ENCODE measurements at places on chromosomes 1 and 21.

GRCh38 chr21:41426676-41427404 is 801 bp downstream of the MX1 start:
- peak; percentile 42 for DNase-seq

DNA sequence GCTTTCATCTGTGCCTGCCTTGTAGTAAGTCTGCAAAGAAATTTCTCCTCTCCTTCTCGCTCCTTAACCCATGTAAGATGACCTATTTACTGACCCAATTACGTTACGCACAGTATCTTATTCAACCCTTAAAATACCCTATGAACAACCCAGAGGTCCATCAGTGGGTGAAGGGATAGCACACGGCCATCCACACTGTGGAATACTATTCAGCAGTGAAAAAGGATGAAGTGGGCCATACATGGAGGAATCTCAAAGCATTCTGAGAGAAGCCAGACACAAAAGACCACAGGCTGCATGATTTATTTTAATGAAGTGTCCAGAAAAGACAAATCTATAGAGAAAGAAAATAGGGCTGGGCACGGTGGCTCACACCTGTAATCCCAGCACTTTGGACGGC is 23.8 kb upstream of the RSPO1 start:
- no peak for DNase-seq

DNA sequence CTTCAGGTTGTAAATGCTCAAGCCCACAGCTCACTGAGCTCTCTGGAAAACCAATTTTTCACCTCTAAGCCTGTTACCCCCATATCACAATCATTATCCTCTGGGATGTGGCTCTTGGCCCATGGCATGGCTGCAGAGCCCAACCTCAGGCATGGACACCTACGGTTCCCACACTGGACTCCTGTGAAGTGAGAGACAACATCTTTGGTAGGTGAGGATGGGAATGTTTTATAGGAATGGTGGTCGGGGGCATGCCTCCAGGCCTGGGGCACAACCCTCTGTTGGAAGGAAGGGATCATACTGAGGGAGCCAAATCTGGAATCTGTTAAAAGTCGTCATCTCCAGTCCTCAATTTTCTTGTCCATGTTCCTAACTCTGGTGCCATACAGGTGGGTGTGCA is 179.1 kb downstream of the FOXD2 start:
- no peak for DNase-seq

DNA sequence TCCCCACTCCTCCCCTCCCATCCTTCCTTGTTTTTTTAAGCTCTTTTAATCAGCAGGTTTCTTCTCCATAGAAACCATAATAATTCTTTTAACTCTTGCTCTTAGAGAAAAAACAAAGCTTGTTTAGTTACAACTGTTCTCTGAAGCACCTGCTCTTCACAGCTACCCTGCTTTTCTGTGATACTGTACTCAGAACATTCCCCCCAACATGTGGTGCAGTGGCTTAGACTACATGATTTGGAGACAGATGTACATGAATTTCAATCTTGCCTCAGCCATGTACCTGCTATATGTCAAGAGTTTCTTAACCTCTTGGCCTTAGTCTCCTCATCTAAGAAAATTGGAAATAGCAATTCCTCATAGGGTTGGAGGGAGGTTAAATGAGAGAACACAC is 33.5 kb downstream of the LAMC2 start:
- no peak for DNase-seq

DNA sequence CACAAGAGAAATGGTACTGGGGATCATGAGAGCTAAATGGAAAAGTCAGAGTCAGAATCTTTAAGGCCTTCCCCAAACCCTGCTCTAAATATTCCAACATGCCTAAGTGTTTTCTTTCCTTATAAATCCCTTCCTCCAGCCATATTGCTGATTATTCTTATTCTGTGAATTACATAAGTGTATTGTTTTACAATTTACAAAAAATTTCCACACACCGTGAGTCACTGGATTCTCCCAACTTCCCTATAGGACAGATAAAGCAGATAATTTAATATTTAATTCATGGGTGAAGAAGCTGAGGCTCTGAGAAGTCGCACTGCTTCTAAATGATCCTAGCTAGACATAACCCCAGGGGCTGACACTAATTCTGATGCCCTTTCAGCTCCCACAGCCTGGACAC is 243.3 kb upstream of the JUN start:
- no peak for DNase-seq

DNA sequence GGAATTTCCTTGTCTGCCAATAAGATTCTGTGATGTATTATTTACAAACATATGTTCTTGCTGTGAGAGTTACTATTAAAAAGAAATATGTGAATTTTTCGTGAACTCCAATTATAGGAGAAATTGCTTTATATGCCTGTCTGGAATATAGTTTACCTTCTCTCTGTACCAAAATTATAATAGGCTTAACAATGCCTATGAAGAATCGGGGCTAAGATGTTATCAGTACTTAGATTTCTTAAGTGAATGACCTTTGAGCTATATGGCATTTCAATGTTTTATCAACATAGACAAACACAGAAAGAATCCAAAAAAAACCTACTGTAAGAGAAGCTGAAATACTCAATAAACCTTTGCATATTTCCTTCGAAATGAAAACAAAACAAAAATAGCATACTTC is 323.1 kb upstream of the ADAMTS5 start:
- DNase-seq = no peak

DNA sequence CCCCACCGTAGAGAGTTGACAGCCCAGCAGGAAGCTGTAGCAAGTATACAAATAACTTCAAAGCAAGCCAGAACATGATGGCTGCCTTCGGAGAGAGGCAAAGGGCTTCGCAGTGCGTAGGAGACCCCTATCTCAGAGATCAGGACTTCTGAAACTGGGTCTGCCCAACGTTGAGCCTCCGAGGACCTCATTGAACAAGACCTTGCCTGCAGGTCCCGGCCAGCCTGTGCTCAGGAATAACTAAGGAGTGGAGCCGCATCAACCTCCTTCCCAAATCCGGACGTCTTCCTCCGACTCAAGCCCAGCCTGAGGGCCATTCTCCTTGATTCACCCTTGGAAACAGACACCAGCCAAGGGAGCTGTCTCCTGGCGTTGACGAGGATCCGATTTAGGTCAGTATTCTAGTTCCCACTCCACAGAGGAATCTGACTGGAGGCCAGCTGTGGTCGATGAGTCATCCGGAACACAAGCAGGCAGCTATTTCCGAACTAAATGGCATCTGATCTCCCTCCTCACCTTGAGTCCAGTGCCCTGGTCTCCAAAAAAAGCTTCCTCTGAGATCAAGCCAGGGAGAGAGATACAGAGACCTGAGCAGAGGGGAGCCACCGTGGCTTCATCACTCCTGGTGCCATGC is 166.5 kb upstream of the COA6 start:
- DNase-seq = no peak

DNA sequence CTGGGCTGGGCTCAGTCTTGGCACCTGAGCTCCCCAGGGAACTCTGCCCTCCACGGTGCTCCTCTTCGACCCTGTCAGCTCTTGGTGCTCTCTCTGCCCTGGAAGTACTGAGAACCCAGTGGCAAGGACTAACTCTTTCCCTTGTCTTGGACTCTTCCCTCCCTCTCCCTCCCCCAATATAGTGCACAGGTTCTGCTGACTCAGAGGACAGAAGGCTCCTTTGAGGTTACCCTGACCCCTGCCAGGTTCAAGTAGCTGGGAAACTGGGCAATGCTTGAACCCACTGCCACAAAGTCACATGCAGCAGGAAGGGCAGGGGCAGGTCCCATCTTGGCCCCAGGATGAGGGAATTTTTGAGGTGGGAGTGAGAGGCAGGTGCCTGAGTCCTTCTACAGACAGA is 20.3 kb downstream of the KCNQ4 start:
- no peak for DNase-seq
